T-cell (primary cell): ENCODE measurements at places on chromosomes 13 and 19.

DNA sequence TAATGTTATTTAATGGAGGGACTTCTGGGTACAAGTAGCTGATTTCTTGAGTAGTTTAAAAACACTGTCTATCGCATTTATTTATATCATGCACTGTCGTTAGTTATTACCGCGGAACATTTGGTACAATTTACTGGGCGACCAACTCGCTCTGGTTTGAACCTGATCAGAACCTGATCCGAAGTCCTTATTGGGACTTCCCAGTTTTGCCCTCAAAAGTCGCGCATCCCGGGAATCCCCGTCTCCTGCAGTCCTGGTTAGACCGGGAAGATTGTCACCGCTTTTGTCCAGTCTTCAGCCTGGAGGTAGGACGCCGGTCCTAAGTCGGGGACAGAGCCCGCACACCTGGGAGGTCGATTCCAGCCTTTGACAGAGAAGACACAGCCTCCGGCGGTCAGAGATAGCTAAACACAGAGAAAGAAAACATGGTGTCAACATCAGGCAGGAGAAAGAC is 694 bp downstream of the CLN5 start:
- no peak for DNase-seq

GRCh38 chr19:15180451-15181390 is 20.1 kb downstream of the NOTCH3 start:
- DNase-seq = no peak

DNA sequence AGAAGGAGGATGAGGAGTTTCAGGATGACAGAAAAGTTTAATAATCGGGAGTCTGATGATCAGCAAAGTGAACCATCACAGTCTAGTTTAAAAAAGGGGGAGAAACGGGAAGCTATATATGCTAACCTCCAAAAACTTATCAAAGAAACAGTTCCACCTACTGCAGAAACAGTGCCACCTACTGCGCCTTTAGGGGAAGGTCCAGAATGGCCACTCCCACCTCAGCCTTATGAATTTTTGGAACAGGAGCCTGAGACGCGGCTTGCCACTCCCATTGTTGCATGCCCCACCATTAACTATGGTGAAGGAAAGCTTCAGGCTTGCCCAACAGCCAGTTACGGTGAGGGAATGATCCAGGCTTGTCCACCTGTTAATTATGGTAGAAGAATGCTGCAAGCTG is 929.0 kb downstream of the SLITRK6 start:
- no peak for DNase-seq

DNA sequence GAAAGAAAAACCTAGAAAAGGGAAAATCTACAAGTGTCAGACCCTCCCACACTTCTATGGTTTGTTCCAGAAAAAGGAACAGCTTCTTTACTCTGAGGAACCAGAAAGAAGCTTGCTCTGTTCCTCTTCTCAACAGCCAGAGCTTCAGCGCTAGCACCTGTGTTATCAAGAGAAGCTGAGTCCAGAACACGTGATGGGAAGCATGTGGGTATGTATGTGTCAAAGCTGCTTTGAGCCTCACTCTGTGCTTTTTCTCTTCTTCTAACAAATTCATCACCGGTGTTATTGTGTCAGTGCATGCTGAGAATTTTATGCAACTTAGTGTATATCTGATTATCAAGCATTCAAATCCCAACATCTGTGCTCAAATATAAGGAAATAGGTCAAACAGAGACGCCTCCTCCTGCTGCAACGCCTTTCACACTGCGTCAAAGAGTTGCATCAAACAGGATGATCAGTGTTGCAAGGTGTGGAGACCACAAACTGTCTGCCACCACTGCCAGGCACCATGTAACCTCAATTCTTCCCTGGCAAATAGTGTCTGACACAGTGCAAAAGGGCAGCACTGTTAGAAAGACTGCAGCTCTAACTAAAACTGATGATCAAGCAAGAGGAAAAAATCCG is 83.9 kb downstream of the LRRC63 start:
- peak; percentile 81 for DNase-seq

GRCh38 chr19:51029718-51030117 is 3.3 kb upstream of the KLK11 start:
- no peak for DNase-seq

DNA sequence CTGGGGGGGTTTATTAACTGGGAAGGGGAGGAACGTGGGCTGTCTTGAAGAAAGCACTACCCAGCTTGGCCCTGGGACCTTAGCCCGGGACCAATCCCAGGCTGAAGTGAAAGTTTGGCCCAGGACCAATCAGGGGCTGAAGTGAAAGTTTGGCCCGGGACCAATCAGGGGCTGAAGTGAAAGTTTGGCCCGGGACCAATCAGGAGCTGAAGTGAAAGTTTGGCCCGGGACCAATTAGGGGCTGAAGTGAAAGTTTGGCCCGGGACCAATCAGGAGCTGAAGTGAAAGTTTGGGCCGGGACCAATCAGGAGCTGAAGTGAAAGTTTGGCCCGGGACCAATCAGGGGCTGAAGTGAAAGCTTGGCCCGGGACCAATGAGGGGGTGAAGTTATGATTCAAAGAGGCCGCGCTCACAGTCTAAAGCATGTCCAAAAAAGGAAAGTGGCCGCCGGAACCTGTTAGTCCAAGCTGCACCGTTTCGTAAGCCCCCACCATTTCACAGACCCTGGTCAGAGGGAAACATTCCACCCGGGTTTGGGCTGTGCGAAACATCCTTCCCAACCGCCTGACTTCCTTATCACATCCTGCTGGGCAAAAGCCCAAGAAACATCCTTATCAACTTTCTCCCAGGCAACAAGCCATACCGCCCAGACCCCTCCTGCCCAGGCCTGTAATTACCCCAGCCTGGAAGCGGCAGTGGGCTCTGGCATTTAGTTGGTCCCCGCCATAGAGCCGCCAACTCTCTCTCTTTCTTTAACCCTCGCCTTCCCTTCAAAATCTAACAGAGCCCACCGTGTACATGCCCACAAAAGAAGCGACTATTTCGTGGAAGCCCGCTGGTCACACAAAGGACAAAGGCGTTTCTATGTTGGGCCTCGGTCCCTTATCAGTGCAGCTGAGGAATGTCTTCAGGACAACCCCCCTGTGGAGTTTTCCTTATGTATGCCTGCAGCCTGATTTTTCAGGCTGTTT is 1.1 kb downstream of the ZNF850 start:
- DNase-seq = no peak

GRCh38 chr13:33649212-33649878 is 168.6 kb upstream of the RFC3 start:
- DNase-seq = no peak
